ENCODE measurements at places on chromosomes 3 and 15.

GRCh38 chr3:120753810-120754209 lies 11.3 kb downstream of the GTF2E1 start:
- DNase-seq: no peak

DNA sequence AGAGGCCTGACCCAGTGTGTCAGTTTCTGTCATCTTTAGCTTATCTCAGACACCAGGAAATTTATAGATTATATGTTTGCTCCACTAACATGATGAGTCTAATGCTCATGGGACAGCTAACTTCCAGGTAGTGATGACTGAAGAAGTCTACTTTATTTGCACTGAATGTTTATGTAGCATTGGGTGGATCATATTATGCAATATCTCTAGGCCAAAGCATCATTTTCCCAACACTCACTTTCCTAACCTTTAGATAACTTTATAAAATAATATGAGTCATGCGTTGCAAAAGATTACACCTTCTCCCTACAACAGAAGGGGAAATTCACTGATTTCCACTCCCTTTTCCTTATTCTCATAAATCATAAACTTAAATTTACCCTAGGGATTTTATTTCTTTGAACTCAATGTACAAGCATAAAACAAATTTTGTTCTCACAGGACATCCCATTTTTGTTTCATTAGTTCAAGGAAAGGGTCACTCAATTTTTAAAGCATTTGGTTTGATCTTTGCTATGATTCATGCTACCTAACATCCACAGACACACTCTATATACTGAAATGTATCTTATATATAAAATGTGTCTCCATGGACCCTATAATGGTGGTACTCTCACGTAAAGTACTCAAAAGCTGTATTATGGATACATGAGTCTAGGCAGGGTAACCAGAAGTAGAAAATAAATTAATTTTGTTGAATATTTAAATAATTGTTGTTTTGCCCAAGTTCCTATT lies 225.2 kb downstream of the WDR72 start:
- DNase-seq: no peak

DNA sequence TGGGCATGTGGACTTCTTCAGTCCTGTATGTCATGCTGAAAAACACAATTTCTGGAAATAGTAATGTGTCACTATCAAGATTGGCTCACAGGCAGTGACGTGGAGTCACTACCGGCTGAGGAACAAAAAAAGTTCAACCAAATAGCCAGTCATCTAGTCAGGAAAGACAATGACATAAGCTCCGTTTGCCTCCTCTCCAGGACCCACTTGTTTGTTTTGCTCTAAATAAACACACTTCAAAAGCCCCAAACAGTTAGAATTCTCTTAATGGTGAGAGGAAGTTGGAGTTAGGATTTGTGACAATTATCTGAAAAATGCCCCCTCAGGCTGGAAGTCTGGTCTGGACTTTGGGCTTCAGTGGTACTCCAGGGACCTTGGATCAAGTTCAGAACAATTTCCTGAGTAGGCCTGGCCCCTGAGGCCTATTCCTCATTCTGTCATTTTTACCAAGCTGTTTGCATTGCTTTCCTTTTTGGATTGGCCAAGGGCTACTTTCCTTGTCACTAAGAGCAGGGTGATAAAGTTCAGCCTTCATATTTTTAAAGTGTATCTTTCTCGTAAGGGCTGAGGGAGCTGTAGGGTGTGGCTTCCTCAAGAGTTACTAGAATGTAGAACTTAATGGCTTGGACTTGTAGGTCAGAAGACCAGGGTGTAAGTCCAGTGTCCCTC lies 98.9 kb downstream of the EOMES start:
- no peak for DNase-seq

GRCh38 chr3:178446059-178446458 lies 90.2 kb upstream of the KCNMB2 start:
- no peak for DNase-seq

- DNase-seq: no peak
Measured at GRCh38 chr15:39142500-39142899, 438.4 kb upstream of the THBS1 start.
